ENCODE measurements at places on chromosomes 11 and 22.
A peak's percentile ranks its signal among the peaks of the same experiment; 100 is the strongest.

GRCh38 chr11:46141597-46141996, 20.3 kb upstream of the PHF21A start:
- no peak for DNase-seq

GRCh38 chr11:991034-991433, 45.5 kb downstream of the MUC6 start:
- no peak for DNase-seq

DNA sequence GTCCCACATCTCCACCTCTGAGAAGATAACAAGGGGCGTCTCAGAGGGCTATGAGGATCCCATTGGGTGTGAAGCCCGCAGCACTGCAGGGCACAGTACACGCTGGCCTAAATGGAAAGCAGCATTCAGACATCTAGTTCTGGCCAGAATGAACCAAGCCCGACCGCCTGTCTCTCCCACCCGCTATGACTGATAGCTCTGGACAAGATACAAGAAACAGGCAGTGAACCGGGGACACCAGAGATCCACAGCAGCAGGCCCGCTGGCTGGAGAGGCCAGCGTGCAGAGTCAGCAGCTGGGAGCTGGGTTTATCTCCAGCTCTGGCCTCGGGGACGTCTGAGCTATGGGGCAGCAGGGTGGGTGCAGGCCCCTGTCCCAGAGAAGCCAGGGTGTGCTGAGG, 9.6 kb downstream of the CERK start:
- DNase-seq, result no peak

GRCh38 chr11:116857316-116857715, 19.9 kb upstream of the APOA1 start:
- no peak for DNase-seq

DNA sequence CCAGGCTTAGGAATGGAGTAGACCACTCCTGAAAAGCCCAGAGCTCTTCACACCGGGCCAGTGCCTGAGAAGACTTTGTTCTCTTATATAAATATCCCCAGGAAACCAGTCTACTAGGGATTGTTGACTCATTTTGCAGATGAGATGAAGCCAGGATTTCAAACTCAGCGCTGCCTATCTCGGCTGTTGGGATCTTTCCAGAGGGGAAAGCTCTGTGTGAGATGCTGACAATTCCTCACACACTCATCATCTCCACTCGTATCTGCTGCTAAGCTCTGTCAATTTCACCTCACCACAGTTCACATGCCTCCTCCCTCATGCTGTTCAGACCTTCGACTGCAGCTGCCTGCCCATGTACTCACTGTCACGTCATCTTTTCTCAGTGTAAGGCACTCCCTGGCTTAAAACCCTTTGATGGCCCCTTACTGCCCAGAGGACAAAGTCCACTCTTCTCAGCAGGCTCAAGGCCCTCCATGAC, 12.5 kb downstream of the USH1C start:
- DNase-seq, result no peak

GRCh38 chr11:1924181-1924580, 4.7 kb downstream of the TNNT3 start:
- no peak for DNase-seq

GRCh38 chr11:2092956-2093412, 46.2 kb downstream of the IGF2 start:
- no peak for DNase-seq

GRCh38 chr11:22336587-22336986, 1.6 kb upstream of the SLC17A6 start:
- DNase-seq, result no peak

DNA sequence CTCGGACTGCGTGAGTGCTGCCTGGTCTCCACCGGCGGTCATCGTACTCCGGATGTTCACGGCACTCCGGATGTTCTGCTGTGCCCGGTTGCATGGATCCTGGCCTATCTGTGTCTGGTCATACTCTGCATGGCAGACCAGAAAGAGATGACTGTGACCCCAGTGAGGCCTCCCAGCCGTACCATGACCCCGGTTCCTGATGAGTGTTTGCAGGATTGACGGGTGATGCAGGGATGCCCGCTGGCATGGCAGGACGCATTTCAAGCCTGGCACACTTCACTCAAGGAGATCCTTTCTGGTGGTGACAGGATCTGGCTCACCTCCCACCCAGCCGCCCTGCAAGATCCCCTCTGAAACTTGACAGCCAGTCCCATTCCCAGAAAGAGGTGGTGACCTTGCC, 6.3 kb downstream of the GLB1L2 start:
- DNase-seq, result no peak

GRCh38 chr22:48147831-48148230, 1385.4 kb downstream of the TBC1D22A start:
- DNase-seq, result no peak

DNA sequence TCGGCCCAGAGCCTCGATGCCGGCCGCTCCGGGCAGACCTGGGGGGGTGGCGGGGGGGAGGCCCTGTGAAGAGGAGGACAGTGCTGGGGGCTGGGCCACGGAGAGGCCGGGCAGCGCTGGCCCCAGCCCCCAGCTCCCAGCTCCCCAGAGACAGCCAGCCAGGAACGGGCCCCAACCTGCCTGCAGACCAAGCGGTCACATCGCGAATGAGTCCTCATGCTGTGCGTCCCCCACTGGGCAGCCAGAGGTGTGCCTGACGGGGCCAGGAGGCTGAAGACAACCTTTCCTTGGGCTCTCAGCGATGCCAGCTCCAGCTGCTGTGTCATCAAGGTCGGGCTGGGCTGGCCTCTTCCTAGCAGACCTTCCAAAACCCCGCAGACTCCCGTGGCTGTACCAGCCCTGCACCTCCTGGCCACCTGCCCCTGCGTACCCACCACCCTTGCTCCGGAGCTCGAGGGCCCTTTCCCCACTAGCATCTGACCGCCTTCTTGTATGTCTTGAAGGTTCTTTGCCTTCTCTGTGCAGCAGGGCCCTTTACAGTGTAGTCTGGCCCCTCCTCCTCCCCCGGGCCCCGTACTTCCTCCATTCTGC, 88.4 kb downstream of the CDKN1C start:
- no peak for DNase-seq

- peak; percentile 80 for DNase-seq
These were observed at the start of gene TOMM22 for GRCh38 chr22:38681582-38682335. Gene TOMM22 (plus strand): TSS chr22:38681957. CDS start chr22:38681979, 22 bp downstream.

GRCh38 chr11:74642912-74643311, 50.5 kb downstream of the POLD3 start:
- DNase-seq, result no peak

GRCh38 chr11:82267186-82267585, 466.5 kb downstream of the FAM181B start:
- no peak for DNase-seq

- no peak for DNase-seq
These were observed 41.0 kb upstream of the RASSF10 start for GRCh38 chr11:12968101-12968500.

- no peak for DNase-seq
These were observed 48.4 kb downstream of the CD6 start for GRCh38 chr11:61019832-61020405.

- no peak for DNase-seq
These were observed 41.1 kb upstream of the CHRNA10 start for GRCh38 chr11:3712274-3712673.

GRCh38 chr11:133900176-133901105, 55.1 kb upstream of the SPATA19 start:
- DNase-seq, result no peak

- DNase-seq, result no peak
These were observed 634.1 kb downstream of the TBC1D22A start for GRCh38 chr22:47396515-47396914.

DNA sequence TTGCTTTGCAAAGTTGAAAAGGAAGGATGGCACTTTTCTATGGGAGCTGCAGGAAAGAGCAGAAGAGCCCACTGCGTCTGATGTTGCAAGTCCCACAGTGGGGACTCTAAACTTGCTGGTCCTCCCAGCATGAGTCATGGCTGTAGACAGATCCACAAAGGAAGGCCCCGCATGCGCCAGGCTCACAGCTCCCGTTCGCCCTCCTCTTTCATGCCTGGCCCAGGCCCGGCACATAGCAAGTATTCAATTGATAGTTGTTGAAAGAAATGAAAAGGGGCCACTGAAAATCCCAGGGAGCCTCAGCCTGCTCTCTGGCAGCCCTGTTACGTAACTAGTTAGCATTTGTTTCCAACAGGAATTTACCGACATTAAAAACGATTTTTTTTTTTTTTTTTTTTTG, 18.9 kb downstream of the AP1B1 start:
- no peak for DNase-seq

GRCh38 chr11:69251639-69252489, 42.1 kb upstream of the MYEOV start:
- DNase-seq, result no peak

GRCh38 chr11:66336234-66337102, at the start of gene RIN1:
Gene RIN1 (minus strand): TSS chr11:66336434. CDS start chr11:66336402, 32 bp downstream.
- no peak for DNase-seq
